Activated T-helper 2 cell treated with anti-CD3 and anti-CD28 coated beads, Interferon-gamma antibody, Interleukin-2, Interleukin-4, amounts not matched to agents 10 μg/mL and 5 μg/mL and 100 μg/mL, durations not matched to agents 14 hours and 24 hours and 36 hours (primary cell): ENCODE measurements at places on chromosomes 1 and 21. TPM values are rescaled to one million over a fixed set of nuclear protein-coding genes. Genes with fewer than 3 reads are reported as not detected.

CR2 gene
- total RNA-seq = not detected in 2 replicates

NBPF3 gene
- total RNA-seq = 3.9 and 4.3 TPM in 2 replicates

NEK2 gene
- 21.8 and 24.1 TPM in 2 replicates for total RNA-seq

CNTN2 gene
- not detected in 2 replicates for total RNA-seq

TOMM40L gene
- 22.7 and 24.9 TPM in 2 replicates for total RNA-seq

TNFRSF8 gene
- 65.0 and 65.5 TPM in 2 replicates for total RNA-seq

MRAP gene
- total RNA-seq = not detected in 2 replicates

DISC1 gene
- 1.5 and 1.6 TPM in 2 replicates for total RNA-seq

VWA5B1 gene
- total RNA-seq = not detected in 2 replicates

SLAMF9 gene
- total RNA-seq = not detected in 2 replicates

FYB2 gene
- not detected in 2 replicates for total RNA-seq

C1orf167 gene
- total RNA-seq = not detected in 2 replicates

PDC gene
- total RNA-seq = not detected in 2 replicates

C4BPA gene
- total RNA-seq = not detected in 2 replicates

C1QTNF12 gene
- total RNA-seq = 3.5 and 3.7 TPM in 2 replicates

REN gene
- total RNA-seq = not detected in 2 replicates

FAM131C gene
- total RNA-seq = 1.4 and 1.8 TPM in 2 replicates

ST3GAL3 gene
- total RNA-seq = 22.0 and 26.1 TPM in 2 replicates

ECM1 gene
- total RNA-seq = 1.6 and 1.8 TPM in 2 replicates

UBE2U gene
- total RNA-seq = not detected in 2 replicates

SYNJ1 gene
- 11.8 and 16.5 TPM in 2 replicates for total RNA-seq

RGSL1 gene
- total RNA-seq = not detected in 2 replicates

SPATA21 gene
- total RNA-seq = not detected in 2 replicates

CFAP74 gene
- total RNA-seq = not detected in 2 replicates

SLC9C2 gene
- total RNA-seq = not detected in 2 replicates

ANKRD65 gene
- total RNA-seq = not detected in 2 replicates

CNKSR1 gene
- total RNA-seq = 3.4 TPM in 2 replicates

SLAMF8 gene
- 0.34 and 0.71 TPM in 2 replicates for total RNA-seq
